ENCODE measurements at places on chromosomes 11 and 22.

DNA sequence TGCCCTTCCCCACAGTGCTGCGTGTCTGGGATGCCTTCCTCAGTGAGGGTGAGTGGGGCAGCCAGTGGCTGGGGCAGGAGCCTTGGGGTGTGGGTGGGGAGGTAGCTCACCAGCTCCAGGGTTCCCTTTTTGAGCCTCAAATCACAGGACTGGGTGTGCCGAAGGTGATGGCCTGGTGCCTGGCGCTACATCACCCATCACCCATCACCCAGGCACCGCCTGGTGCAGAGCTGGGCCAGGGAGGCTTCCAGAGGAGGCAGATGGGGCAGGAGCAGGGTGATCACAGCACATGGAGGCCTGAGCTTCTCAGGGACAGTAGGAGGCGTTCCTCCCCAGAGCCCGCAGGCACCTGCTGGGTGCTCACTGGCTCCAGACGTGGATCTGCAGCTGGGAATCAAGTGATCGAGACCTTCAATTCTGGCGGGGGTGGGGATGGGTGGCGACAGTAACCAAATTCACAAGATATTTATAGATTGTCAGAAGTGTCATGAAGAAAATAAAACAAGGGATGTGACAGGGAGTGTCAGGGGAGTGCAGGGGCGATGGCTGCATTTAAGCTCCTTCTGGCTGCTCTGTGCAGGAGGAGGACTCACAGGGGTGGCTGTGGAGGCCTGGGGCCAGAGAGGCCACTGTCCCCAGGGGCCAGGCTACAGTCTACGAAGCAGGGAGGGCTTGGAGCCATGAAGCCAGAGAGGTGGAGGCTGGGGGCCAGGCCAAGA, 3.2 kb downstream of the TBC1D10C start:
- H3K4me1 ChIP-seq: peaks cover 18% of the 10 kb centered on the region
- no peak overlapping the region for H3K27ac ChIP-seq
- no peaks in the 10 kb centered on the region for H3K36me3 ChIP-seq
- H3K4me3 ChIP-seq: no peak overlapping the region
- H3K27me3 ChIP-seq: peaks cover 23% of the 10 kb centered on the region
- no peak for DNase-seq

- DNase-seq: no peak
- H3K27ac ChIP-seq: no peak overlapping the region
- H3K36me3 ChIP-seq: no peaks in the 10 kb centered on the region
- H3K27me3 ChIP-seq: peaks cover 4% of the 10 kb centered on the region
Measured at GRCh38 chr11:107696140-107696539, 15.7 kb downstream of the SLN start.

GRCh38 chr11:17639091-17639490, 80.3 kb upstream of the MYOD1 start:
- no peaks in the 10 kb centered on the region for H3K36me3 ChIP-seq
- no peak overlapping the region for H3K4me3 ChIP-seq
- no peak for DNase-seq

GRCh38 chr11:406796-407650, 7.8 kb downstream of the SIGIRR start:
- peak overlapping the region; percentile 68 for H3K27ac ChIP-seq
- H3K27me3 ChIP-seq: peaks cover 3% of the 10 kb centered on the region
- peaks cover 11% of the 10 kb centered on the region for H3K4me1 ChIP-seq
- peaks cover 37% of the 10 kb centered on the region for H3K36me3 ChIP-seq

- DNase-seq: no peak
- H3K27ac ChIP-seq: no peak overlapping the region
- H3K4me1 ChIP-seq: peaks cover 5% of the 10 kb centered on the region
- peaks cover 3% of the 10 kb centered on the region for H3K36me3 ChIP-seq
- no peaks in the 10 kb centered on the region for H3K27me3 ChIP-seq
Measured at GRCh38 chr22:25365491-25366261, 146.2 kb downstream of the CRYBB2 start.

GRCh38 chr11:123219066-123219690, 24.1 kb upstream of the CLMP start:
- no peaks in the 10 kb centered on the region for H3K36me3 ChIP-seq
- peak; percentile 69 for DNase-seq
- no peak overlapping the region for H3K4me3 ChIP-seq

GRCh38 chr11:61201476-61201875, 1.8 kb upstream of the PGA3 start:
- no peaks in the 10 kb centered on the region for H3K36me3 ChIP-seq
- H3K4me1 ChIP-seq: no peaks in the 10 kb centered on the region
- no peak for DNase-seq
- peaks cover 10% of the 10 kb centered on the region for H3K27me3 ChIP-seq
- H3K27ac ChIP-seq: no peak overlapping the region

- no peaks in the 10 kb centered on the region for H3K27me3 ChIP-seq
- H3K4me3 ChIP-seq: no peak overlapping the region
- H3K27ac ChIP-seq: no peak overlapping the region
- no peak for DNase-seq
- peaks cover 32% of the 10 kb centered on the region for H3K36me3 ChIP-seq
Measured at GRCh38 chr22:25350551-25350971, 131.1 kb downstream of the CRYBB2 start.

DNA sequence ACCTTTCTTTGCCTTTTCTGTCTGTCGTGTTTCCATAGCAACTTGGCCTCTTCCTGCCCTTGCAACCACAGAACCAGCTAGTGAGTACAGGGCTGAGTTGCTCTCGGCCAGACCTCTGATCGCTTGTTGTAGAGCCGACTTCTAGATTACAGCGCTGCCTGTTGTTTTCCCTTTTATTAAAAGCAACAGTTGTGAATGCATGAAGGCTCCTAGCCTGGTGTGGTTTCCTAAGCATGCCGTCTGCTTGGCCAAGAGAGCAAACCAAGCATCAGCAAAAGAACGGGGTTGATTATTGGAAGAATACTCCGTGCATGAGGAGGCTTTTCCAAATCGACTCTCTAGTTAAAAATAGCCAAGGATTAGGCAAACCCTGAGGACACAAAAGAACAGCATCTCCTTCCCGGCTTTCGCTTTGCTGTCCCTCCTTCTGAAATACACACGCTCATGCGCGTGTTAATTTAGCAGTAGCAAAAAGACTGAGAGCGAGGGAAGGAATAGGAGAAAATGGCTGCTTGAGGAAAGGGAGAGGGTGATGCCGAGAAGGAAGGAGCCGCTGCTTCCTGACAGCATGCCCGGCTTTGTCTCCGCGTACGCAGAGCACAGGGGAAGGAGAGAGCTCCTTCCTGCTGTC, 71.5 kb upstream of the TTC12 start:
- peak overlapping the region; percentile 35 for H3K27ac ChIP-seq
- H3K4me3 ChIP-seq: no peak overlapping the region
- DNase-seq: peak; percentile 6

GRCh38 chr22:48778308-48779195, 1049.1 kb downstream of the BRD1 start:
- no peaks in the 10 kb centered on the region for H3K27me3 ChIP-seq
- H3K36me3 ChIP-seq: no peaks in the 10 kb centered on the region
- no peak overlapping the region for H3K4me3 ChIP-seq
- no peak for DNase-seq
- H3K27ac ChIP-seq: no peak overlapping the region

DNA sequence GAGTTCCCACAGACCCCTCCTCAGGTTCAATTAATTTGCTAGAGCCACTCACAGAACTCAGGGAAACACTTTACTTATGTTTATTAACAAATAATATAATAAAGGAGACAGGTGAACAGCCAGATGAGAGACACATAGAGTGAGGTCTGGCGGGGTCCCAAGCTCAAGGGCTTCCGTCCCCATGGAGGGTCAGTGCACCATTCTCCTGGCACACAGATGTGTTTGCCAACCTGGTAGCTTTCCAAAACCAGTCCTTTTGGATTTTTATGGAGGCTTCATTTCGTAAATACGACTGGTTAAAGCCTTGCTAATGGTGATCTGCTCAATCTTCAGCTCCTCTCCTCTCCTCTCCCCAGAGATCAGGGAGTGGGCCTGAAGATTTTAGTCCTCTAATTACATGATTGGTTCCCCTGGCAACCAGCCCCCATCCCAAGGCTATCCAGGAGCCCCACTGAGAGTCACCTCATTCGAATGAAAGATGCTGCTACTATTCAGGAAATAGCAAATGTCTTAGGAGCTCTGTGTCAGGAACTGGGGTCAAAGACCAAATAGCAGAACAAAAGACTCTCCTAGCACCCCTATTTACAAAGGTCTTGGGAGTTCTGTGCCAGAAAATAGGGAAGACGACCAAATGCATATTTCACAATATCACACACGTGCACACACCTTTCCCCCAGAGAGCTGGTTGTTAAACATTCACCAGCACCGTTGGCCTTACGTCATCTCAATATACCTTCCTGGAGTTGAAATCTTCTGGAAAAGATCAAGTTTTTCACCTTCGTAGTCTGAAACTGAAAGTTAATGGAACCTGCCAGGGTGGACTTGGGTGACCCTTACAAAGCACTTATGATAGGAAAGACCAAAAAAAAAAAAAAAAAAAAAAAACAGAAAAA, 23.8 kb upstream of the CAPRIN1 start:
- peak overlapping the region; percentile 83 for H3K27ac ChIP-seq
- no peaks in the 10 kb centered on the region for H3K36me3 ChIP-seq
- peak; percentile 96 for DNase-seq
- H3K27me3 ChIP-seq: no peaks in the 10 kb centered on the region
- no peak overlapping the region for H3K4me3 ChIP-seq
- peaks cover 13% of the 10 kb centered on the region for H3K4me1 ChIP-seq

Measured in large intestine (tissue), 12 donors.